Activated CD4-positive, alpha-beta T cell treated with anti-CD3 and anti-CD28 coated beads, Interleukin-2, amount 10 ng/mL, durations not matched to agents 7 days and 5 days (primary cell): ENCODE measurements at places on chromosomes 3 and 15. TPM values are rescaled to one million over a fixed set of nuclear protein-coding genes. Genes with fewer than 3 reads are reported as not detected.

MORC1 gene
- not detected for total RNA-seq

TRPM1 gene
- total RNA-seq: not detected

DNA sequence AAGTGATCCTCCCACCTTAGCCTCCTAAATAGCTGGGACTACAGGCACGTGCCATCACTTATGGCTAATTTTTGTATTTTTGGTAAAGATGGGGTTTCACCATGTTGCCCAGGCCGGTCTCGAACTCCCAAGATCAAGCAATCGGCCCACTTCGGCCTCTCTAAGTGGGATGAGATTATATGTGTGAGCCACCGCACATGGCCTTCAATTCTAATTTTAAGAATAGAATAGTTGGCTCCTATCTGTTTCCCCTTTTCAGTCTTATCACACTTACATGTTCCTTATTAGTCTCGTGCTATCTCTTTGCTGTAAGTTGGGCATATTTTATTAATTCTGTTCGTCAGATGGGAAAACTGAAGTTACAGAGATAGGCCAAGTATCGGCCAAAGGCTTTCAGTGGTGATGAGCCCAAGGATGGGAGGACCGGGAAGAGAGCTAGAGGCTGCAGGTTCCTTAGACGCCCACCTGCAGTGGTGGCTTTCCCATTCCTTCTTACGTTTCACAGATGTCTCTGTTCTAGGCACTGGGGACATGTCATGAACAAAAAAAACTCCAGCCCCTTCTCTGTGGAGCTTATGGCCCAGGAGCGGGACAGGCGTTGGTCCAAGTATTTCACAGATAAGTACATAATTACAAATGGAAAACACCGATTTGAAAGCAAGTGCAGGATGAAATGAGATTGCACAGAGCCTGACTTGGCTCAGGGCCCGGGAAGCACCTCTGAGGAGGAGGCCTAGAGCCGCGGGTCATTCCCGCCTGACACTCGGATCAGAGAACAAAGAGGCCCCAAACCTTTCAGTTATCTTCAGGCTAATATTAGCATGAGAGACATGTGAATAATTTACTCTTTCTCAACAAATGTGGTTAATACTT is 91.1 kb upstream of the KLF13 start:
- DNase-seq: no peak

GRCh38 chr3:77541203-77541922 is 501.5 kb downstream of the ROBO2 start:
- no peak for DNase-seq

DNA sequence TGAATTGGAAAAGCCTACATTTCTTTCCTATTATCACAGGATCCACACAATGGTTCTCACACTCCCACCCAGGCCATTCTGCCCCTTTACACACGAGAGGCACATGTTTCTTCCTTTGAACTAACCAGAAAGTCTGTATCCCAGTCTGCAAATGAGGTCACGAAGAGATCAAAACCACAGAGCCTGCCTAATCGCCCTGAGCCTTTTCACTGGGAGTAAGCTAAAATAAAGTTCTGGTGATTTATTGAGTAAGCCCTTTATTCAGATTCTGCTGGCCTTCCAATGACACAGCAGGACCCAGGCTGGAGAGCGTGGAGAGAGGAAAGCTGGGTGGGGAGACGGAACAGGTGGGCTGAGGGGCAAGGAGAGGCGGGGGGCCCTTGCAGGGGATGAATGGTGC is 78.7 kb downstream of the ATP1B3 start:
- DNase-seq: no peak

- DNase-seq: peak; percentile 32
Observed at GRCh38 chr3:122921791-122922651, 105.5 kb downstream of the SEMA5B start.

DNA sequence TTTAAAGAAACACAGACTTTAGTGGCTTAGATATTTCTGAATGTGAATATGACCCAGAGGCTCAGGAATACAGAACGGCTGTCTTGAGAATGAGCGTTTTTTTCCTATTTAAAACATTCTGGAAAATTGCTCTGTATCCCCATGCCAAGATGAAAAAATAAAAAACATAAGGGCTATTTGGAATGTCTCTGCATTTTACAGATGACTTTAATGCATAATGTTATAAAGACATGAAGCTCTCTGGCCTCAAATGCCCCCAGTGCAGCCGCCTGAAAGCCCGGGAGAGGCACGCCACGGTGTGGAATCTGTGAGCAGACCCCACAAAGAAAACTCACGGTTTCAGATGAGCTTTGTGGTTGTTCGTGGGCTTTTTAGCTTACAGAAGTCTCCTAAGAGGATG is 322.5 kb upstream of the ICE2 start:
- no peak for DNase-seq

GRCh38 chr3:180594631-180595558 is 7.1 kb upstream of the TTC14 start:
- DNase-seq: no peak

- no peak for DNase-seq
Observed at GRCh38 chr3:151226088-151226563, 23.1 kb upstream of the GPR171 start.

GRCh38 chr15:100986158-100986896 is 67.2 kb downstream of the LRRK1 start:
- DNase-seq: no peak

- no peak for DNase-seq
Observed at GRCh38 chr3:32989171-32989570, 37.7 kb downstream of the CCR4 start.
